ENCODE measurements at places on chromosomes 5 and 9.

- DNase-seq, result peak; percentile 75
Observed at GRCh38 chr5:54696931-54697330, 179.4 kb downstream of the SNX18 start.

DNA sequence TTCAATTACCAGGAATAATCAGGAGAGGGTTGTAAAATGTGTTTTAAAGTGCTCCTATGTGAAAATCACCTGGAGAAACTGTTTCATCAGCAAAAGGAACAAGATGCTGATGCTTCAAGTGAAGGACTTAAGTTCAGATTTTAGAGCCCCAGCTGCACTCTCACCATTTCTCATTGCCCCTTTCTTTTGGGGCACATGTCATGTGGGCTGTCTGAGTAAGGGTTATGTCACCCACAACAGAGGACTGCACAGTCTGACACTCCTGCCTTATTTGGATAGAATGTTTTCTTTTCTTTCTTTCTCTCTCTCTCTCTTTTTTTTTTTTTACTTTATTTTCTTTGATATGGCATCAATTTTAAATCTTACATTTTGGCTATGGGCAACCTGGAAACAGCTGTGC lies 204.1 kb upstream of the EFNA5 start:
- DNase-seq, result no peak

DNA sequence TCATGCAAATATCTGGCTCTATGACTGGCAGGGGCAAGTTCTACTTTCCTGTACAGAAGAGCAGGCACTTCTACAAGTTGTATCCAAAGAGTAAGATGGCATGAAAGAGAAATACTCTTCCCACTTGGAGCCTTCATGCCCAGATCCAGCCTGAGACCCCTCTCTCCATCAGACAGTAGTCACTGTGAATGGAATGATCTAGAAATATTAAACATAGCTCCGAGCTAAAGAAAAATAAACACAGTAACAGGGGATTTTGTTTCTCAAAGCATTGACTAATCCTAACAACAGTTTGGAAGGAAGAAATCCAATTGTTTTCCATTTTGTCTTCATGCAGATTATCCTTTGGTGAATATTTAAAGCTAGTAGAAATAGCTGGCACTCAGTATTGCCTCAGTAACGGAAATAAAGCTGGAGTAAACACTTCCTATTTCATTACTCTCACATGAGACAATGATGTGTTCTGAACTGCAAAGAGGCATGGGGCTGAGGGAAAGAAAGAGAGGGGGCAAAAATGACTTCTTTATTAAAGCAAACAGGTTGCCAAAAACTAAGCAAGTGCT lies 100.0 kb downstream of the SEMA5A start:
- DNase-seq, result no peak

DNA sequence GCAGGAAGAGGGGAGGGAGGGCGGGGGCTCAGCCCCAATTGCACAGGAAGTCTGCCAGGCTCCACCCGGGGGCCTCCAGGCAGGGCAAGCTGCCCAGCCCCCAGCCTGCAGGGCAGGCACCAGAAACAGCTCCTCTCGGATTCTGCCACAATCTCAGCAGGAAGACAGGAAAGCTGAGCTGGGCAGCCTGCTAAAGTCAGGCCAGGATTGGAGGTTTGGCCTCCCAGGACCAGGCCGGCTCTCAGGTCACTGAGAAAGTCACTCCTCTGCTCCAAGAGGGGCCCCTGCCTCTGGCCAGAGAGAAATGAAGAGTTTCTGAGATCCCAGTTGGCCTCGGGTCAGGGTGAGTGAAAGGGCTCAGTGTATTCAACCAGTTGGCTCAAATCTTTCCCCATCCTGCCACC lies 54.6 kb upstream of the STXBP1 start:
- no peak for DNase-seq

DNA sequence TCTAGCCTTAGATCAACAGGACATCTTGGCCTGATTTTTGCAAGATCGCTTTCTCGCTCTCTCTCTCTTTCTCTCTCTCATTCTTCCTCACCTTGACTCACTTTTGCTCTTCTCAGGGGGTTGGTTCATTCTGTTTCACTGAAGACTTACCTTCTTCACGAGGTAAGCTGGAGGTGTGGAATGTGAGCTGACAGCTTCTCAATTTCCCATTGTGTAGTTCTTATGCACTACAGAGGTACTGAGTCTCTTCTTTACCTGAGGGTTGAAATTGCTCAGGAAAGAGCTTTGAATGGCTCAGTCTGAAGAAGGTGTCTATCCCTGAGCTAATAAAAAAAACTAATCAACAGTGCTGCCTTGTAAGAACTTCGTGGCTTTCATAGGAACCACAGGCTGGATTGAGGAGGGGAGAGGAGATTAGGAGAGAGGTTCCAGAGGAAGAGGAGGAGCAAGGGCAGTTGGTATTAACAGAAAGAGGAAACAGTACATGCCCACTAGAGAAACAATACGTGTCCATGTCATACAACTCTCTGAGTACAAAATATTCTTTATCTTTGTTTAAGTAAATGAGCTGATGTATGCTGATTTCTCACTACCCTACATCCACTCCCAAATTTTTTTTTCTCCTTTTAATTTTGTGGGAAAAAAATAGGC lies 192.2 kb downstream of the TMEM167A start:
- no peak for DNase-seq

GRCh38 chr9:2193552-2193951 lies 178.4 kb downstream of the SMARCA2 start:
- no peak for DNase-seq

DNA sequence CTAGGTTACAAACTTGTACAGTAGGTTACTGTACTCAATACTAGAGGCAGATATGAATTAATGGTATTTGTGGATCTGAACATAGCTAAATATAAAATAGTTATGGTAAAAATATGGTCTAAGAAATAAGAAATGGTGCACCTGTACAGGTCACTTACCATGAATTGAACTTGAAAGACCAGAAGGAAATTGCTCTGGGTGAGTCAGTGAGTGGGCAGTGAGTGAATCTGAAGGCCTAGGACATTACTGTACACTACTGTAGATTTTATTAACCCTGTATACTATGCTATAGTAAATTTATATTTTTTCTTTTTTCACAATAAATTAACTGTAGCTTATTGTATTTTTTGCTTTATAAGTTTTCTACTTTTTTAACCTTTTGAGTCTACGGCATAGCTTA lies 1020.4 kb downstream of the CDH18 start:
- DNase-seq, result no peak

DNA sequence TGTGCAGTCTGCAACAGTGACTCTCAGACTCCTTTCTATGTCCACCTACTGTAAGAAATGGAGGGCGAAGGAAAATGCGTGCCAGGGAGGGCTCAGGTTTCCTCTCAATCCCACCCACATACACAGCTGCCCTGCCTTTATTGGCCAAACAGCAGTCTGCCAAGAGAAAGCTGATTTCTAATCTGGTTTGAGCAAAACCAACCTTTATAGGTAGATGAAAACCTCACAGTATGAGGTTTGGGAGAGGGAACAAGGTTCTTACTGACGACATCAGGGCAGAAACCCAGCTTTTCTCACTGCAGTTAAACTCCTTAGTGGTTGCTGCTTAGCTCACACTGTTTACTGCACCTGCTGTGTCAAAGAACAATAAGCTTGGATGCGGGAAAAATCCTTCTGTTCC lies 152.3 kb upstream of the KLF9 start:
- DNase-seq, result no peak

DNA sequence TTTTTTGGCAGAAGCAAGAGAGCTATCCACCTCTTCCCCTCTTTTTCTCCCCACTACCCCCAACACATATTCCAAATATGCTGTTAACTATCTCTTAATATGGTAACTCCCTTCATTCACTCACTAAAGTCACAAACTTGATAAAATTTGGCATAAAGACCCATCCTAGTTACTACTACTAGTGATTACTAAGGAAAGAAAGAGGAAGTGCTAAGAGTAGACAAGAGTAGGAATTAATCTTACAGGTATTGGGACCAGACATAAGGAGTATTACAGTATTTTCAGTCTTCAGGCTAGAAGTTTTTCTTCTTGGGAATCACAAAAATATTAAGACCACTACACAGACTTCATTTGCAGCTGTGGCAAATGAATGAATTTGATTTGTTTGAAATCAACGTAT lies 2.2 kb downstream of the ADAMTS6 start:
- no peak for DNase-seq

GRCh38 chr9:34541540-34541939 lies 18.8 kb upstream of the ENHO start:
- DNase-seq, result no peak

DNA sequence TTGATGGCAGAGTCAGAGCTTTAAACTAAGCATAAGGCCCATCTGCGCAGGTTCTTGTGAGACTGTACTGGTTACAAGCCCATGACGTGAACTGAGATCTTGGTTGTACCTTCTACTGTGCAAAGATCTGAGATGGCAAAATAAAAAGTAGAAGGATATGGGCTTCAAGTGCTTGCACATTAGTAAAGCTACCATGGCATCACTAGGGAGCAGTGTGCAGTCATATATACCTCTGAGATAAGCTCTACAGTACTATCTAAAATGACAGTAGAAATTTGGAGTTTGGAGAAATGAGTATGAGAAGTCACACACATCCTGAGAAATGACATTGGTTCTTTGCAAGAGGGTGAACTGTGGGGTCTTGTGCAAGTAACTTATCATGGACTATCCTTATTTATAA lies 408.2 kb upstream of the PRR16 start:
- no peak for DNase-seq

- DNase-seq, result no peak
Observed at GRCh38 chr9:35311891-35312639, 150.3 kb downstream of the UNC13B start.

DNA sequence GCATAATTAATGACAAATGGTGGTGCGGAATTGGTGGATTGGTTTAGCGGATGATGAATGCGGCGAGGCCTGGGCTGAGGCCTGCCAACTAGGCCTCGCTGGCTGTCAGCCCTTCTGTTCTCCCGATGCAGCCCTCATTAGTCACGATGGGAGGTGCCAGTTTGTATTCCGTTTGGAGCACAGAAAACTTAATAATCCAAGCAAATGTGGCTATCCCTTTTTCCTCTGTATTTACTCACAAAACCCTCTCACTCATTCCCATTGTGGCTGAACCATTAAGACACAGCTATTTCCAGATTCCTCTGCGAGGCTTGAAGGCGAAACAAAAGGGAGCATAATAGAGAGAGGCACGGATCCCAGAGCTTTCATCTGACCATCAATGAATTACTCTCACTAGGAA lies 114.3 kb downstream of the MVB12B start:
- DNase-seq, result no peak

DNA sequence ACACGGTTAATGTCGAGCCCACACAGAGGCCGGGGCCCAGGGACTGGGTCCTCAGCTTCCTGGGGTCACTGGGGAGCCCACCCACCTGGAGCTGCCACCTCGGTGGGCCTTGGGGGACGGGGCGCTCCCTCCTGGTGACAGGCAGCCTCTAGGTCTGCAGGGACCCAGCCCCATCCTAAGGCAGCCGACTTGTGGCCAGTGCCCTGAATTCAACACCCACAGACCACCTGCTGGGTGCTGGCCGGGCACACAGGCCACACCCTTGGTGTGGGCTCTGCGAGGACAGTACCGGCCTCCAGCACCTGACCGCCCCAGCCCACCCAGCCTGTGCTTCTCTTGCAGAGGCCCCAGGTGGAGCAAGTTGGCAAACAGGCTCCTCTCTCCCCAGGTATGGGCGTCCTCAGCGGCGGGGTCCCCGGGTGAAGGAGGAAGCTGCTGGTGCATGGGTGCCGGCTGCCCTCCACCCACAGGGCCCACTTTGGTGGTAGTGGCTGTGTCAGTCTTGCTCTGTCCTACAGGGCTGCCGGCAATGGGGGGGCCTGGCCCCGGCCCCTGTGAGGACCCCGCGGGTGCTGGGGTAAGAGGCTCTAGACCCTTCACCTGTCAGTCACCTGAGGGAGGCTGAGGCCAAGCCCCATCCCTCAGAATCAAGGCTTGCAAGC lies 8.3 kb downstream of the ENTPD8 start:
- DNase-seq, result no peak

DNA sequence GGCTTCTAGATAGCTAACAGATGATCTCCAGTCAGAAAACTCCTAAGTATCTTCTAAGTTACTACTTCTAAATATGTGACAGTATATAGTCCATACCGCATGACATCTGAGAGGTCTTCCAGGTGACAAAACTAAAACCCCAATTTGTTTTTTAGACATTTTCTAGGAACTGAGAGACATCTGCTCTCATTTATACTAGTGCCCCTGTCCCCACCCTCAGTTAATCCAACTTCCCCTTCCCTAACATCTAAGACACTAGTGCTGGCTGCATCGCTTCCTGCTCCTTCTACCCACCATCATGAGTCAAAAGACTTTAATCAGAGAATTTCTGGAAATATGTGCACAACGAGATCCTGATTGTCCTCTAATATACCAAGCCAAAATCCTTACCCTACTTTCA lies 37.9 kb downstream of the FBXW11 start:
- no peak for DNase-seq

DNA sequence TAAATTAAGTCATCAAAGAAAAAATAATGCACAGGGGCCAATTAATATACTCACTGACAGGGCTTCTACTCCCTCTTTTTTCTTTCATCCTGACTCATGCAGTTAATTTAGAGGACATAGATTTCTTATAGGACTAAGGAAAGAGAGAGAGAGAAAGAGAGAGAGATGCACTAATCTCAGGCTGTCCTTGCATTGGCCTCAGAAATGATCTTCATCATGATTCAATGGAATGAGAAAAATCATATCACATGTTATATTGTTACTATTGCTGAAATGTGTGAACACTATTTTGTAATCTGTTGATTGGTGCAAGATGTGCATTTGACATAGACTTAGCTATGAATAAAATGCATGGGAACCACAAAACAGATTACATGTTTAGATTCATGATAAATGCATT lies 608.3 kb upstream of the NUDT12 start:
- DNase-seq, result no peak

GRCh38 chr9:83081846-83082245 lies 18.9 kb upstream of the RASEF start:
- DNase-seq, result no peak

- DNase-seq, result no peak
Observed at GRCh38 chr9:81566074-81566698, 123.2 kb downstream of the TLE1 start.

DNA sequence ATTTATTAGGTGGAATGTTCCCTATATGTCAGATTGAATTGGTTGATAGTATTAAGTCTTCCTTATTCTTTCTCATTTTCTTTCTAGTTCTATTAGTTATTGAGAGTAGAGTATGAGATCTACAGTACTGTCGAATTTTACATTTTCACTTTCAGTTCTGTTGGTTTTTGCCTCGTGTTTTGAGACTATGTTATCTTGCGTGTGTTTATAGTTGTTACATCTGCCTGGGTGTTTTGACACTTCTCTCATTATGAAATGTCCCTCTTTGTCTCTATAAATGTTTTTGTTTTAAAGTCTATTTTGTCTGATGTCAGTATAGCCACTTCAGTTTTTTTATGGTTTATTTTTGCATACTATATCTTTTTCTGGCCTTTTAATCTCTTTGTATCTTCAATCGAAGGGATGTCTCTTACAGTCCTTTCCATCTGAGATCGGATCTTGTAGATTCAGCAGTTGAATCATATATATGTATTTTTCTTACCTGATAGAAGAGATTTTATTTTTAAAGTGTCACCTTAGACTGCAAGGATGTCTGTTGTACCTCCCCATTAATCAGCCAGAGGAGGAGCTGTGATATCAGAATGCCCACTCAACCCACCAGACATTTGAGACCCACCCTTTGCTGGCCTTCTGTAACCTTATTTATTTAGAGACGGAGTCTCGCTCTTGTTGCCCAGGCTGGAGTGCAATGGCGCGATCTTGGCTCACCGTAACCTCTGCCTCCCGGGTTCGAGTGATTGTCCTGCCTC lies 20.7 kb downstream of the EHMT1 start:
- no peak for DNase-seq

GRCh38 chr9:36946653-36947052 lies 87.4 kb downstream of the PAX5 start:
- no peak for DNase-seq

GRCh38 chr9:84383178-84383577 lies 42.6 kb upstream of the SLC28A3 start:
- DNase-seq, result no peak

GRCh38 chr9:84758817-84759216 lies 89.3 kb downstream of the NTRK2 start:
- DNase-seq, result no peak

Measured in urinary bladder (tissue), 4 donors.